ENCODE measurements at places on chromosomes 12 and 14.

DNA sequence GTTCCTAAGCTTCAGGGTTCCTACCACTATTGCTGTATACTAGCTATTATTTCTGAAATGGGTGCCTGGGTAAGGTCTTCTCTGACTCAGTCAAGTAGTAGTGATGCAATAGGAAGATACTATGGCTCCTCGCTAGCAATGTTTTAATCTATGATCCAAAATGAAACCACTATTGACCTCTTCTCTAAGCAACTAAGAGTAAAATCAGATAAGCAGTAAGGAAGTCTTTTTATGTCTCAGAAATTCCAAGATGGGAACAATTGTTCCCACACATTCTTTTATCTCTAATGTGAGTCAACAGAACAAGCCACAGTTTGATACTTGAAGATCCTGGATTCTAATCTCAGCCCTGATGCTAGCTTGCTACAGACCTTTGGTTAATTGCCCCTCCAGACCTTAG is 45.1 kb downstream of the AREL1 start:
- no peak overlapping the region for H3K27ac ChIP-seq
- H3K4me3 ChIP-seq: no peak overlapping the region
- no peak for DNase-seq
- H3K27me3 ChIP-seq: no peaks in the 10 kb centered on the region
- H3K36me3 ChIP-seq: peaks cover 65% of the 10 kb centered on the region

DNA sequence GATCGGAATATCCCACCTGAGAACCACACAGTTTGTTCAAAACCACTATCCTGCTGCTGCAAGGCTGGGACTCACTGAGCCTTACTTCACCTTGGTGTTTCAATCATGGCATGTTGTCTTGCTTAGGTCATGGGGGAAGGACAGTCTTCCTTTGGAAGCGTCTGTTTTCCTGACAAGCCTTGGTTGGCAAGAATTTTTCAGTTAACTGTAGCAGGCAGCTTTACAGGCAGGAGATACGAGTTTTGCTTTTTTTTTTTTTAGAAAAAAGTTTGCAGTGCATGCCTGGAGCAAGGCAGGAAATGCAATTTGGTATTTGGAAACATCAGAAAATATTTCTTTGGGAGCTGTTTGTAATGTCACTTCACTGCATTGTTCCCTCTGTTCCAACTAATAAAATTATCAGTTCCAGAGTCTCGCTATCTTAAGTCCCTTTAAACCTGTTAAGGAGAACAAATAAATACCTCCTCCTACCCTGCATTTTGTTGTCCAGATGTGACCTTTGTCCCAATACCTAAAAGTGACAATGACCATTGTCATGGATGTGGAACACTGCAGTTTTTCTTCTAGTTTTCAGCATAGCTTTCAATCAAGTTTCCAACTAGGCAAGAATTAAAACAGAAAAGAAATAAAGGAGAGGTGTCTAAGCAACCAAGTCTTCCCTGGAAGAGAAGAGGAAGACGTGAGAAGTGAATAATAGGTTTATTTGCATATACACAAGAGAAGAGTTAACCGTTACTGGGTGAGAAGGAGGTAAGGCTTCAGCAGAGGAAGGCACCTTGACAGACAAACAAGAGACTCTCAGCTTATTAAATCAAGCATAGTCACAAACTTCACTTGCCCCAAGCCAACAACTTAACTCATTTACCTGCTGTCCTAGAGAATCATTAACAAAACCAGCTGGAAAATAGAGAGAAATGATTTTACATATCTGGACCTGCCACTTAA is 71.4 kb upstream of the ACTN1 start:
- no peak overlapping the region for H3K27ac ChIP-seq
- peaks cover 4% of the 10 kb centered on the region for H3K4me1 ChIP-seq
- H3K36me3 ChIP-seq: peaks cover 6% of the 10 kb centered on the region
- no peak for DNase-seq
- no peak overlapping the region for H3K4me3 ChIP-seq

DNA sequence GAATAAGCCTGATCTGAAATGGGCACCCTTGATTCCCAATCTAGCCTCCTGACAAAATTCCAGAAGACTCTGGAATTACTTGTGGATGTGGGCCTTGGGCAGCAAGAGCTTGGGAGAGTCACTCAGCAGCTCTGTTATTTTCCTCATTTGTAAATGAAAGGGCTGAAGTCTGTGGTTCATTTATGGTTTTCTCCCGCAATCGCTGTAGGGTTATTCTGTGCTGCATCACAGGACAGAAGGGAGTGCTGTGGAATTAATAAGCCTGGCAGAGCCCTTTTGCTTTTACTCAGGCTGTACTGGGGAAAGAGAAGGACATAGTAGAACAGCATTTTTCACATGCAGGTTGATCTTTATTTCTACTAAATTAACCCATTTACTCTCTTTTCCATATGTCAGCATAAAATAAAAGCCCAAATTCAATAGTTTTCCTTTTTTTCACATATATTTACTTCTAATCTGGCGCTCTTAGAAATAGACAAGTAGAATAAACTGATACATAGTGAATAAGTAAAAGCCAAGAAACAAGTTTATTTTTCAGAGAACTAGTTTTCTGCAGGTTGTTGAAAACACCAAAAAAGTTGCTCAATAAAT is 49.2 kb downstream of the DUSP16 start:
- no peak overlapping the region for H3K4me3 ChIP-seq
- peaks cover 8% of the 10 kb centered on the region for H3K36me3 ChIP-seq
- no peak for DNase-seq
- H3K27ac ChIP-seq: no peak overlapping the region
- H3K27me3 ChIP-seq: peaks cover 2% of the 10 kb centered on the region
- H3K4me1 ChIP-seq: no peaks in the 10 kb centered on the region

DNA sequence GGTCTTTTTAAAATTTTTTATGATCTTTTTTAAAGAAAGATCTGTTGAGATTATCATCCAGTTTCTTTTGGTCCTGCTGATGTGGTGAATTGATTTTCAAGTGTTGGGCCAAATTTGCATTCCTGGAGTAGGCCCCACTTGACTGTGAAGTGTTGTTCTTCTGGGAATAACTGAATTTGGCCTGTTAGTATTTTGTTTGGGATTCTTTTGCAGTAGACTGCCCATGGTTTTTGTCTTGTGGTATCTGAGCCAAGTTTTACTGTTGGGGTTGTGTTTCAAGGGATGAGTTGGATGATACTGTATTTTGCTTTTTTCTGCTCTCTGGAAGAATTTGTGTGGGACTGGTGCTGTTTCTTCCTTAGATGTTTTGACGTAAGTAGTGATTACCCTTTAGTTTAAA is 4.0 kb upstream of the SYCP3 start:
- DNase-seq: no peak
- peak overlapping the region; percentile 1 for H3K4me3 ChIP-seq
- peaks cover 32% of the 10 kb centered on the region for H3K4me1 ChIP-seq
- H3K36me3 ChIP-seq: peaks cover 23% of the 10 kb centered on the region

- H3K4me1 ChIP-seq: no peaks in the 10 kb centered on the region
- H3K27me3 ChIP-seq: no peaks in the 10 kb centered on the region
- DNase-seq: no peak
- H3K36me3 ChIP-seq: peaks cover 30% of the 10 kb centered on the region
- no peak overlapping the region for H3K4me3 ChIP-seq
- no peak overlapping the region for H3K27ac ChIP-seq
Observed at GRCh38 chr12:98678236-98678945, 33.3 kb downstream of the APAF1 start.
